NAMALWA (cell line): ENCODE measurements at places on chromosomes 7 and 10.

- no peak for DNase-seq
Observed at GRCh38 chr7:46283852-46284251, 362.8 kb upstream of the IGFBP3 start.

DNA sequence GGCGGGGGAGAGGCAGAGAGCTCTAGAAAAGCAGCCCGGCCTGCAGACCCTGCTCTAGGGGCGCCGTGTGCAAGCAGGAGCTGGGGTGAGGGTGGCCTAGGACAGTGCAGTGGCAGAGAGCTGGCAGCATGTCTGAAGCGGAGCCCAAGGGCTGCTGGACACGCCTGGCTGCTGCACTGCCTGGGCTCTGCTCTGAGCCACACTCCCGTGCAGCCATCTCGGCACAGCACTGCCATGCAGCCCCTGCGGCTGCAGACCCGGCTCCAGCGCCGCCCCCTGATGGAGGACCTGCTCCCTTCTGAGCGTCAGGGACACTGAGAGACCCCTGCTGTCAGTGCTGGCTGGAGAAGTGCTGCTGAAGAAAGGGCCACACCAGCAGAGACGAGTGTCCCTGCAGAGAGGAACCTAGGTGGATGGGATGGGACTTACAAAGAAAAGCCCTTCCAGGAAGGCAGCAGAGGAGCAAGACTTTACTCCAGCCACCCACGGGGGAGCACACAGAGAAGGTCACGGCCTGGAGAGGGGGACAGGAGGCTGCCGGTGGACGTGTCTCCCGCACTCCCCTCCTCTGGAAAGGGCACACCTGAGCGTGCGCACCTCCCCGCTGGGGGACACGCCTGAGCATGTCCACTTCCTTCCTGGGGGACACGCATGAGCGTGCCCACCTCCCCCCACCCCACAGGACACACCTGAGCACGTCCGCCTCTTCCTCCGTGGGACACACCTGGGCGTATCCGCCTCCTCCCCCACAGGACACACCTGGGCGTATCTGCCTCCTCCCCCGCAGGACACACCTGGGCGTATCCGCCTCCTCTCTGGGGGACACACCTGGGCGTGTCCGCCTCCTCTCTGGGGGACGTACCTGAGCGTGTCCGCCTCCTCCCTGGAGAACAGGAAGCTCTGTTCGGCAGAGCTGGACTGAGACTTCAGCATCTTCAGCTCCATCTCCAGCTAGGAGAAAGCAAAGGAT lies 252.9 kb downstream of the MAD1L1 start:
- DNase-seq: peak; percentile 44

DNA sequence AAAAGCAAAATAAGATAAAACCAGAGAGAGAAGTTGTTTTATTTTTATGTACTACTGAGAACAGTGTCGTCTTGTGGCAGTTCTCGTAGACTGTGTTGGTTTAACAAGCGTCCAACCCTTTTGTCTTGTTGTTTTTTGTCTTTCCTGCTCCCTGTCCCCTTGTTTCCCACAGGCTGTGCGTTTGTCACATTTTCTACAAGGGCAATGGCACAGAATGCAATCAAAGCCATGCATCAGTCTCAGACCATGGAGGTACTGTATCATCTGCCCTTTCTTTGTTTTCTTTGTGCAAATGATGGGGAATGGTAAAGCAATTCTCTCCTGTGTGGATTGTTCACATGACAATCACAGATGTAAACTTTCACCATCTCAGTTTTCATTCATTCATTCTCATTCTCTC lies 248.8 kb downstream of the CELF2 start:
- DNase-seq: peak; percentile 14

DNA sequence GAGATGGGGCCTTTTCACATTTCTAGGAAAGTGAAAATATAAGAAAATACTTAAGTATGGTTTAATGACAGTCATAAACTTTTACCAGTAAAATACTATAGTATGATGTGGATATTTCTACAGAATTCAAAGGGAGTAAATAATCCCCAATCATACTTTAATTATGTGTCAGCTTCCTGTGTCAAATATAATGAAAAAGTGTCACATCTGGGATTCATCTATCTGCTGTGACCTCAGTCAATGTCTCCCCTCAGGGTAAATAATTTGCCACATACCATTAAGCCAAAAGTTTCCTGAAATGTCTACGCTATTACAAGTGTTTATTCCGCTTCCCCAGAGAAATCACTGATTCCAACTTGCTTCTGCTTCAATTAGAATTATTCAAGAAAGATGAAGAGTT lies 110.5 kb downstream of the ITGA8 start:
- no peak for DNase-seq

DNA sequence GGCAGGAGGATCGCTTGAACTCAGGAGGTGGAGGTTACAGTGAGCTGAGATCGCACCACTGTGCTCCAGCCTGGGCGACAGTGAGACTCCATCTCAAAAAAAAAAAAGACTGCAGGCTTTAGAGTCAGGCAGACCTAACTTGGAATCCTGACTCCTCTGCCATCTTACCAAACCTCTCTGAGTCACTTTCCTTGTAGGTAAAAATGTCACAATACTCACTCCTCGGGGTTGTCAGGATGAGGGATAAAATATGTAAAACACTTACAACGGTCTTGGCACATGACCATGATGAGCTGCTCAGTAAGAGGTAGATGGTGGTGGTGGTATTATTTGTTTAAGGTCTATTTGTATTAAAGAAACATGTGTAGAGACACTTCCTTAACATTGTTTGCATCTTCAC lies 154.1 kb upstream of the PDE1C start:
- no peak for DNase-seq

GRCh38 chr10:16120563-16120962 lies 260.3 kb upstream of the MINDY3 start:
- no peak for DNase-seq
